ENCODE measurements at places on chromosomes 5 and 9. TPM values are rescaled to one million over a fixed set of nuclear protein-coding genes. Genes with fewer than 3 reads are reported as not detected.

GRCh38 chr5:112758676-112759075 is 21.0 kb downstream of the APC start:
- no peak for DNase-seq

DNA sequence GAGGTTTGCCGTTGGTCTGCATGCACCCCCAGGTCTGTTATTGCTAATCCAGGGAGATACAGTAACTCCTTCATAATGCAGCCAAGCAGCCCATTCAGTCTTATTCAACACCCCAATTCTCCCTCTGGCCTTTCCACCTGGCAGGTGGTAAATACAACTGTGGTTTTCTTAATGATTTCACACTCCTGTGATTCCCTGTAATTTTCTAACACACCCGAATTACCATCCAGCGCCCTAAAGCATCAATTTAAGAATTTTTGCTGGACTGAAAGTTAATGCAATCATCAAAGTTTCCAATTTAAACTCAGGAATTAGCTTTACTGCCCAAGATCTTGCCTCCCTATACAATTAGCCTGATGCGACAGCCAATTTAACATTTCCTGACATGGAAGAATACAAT is 62.5 kb downstream of the GNAQ start:
- no peak for DNase-seq

- DNase-seq: no peak
Observed at GRCh38 chr5:128053291-128053954, 30.1 kb upstream of the SLC12A2 start.

- DNase-seq: no peak
Observed at GRCh38 chr5:149702934-149703646, 27.0 kb upstream of the PPARGC1B start.

DNA sequence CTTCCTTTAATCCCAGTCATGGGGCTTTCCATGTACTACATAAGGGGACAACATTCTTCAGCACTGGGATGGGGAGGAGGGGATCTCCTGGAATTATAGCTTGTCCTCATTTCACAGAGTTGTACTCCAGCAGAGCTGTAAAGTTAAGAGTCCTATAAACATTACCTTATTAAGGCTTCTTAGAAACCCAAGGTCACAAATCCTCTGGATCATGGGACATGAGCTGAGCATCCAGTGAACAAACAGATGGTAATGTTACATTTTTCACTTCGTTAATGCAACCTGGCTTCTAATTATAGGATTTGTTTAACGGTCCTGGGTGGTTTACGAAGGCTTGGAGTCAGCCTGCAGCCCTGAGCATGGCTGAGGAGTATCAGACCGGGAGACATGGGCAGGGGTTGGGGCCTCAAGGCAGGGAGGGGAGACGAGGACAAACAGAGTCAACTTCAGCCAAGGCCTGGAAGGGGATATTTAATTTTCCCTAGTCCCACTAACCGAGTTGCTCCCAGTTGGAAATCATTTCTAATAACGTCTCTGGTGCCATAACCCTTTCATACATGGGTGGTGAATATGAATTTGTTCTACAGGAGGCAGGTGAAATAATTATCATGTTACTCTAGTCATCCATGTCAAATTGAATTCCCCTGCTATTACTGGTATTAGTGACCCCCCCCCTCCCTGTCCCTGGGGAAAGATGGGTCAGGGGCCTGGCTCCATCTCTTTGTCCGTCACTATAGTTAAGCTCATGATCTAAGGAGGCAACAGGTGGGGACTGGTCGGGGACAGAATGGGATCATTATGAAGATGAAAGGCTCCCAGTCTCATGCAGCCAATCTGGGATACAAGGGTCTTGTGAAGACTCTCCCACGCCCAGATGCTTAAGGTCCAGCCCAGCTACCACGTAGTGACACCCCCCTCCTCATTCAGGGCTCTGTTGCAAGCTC is 10.7 kb upstream of the IL17B start:
- no peak for DNase-seq

DNA sequence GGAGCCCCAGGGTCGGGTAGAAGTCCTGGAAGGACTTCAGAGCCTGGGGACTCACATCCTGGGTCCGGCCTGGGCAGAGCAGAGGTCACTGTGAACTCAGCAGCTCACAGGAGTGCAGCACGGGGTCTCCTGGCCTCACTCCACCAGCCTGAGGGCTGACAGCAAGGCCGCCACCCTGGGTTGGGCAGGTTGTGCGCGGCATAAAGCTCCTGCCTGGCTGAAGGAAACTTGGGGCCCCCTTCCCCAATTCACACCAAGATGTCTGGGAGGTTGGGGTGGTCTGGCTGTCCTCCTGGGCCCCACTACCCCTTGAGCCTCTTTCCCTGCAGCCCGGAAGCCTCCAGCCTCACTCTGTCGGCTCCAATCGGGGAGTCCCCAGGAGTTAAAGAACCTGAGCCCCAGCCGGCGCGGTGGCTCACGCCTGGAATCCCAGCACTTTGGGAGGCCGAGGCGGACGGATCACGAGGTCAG is 2.1 kb downstream of the LCN15 start:
- DNase-seq: no peak

Gene APBA1
- 0.47 TPM for polyA plus RNA-seq

- no peak for DNase-seq
Observed at GRCh38 chr5:28164568-28164967, 1126.2 kb upstream of the CDH9 start.

GRCh38 chr5:180380856-180381255 is 27.7 kb upstream of the GFPT2 start:
- peak; percentile 45 for DNase-seq

DNA sequence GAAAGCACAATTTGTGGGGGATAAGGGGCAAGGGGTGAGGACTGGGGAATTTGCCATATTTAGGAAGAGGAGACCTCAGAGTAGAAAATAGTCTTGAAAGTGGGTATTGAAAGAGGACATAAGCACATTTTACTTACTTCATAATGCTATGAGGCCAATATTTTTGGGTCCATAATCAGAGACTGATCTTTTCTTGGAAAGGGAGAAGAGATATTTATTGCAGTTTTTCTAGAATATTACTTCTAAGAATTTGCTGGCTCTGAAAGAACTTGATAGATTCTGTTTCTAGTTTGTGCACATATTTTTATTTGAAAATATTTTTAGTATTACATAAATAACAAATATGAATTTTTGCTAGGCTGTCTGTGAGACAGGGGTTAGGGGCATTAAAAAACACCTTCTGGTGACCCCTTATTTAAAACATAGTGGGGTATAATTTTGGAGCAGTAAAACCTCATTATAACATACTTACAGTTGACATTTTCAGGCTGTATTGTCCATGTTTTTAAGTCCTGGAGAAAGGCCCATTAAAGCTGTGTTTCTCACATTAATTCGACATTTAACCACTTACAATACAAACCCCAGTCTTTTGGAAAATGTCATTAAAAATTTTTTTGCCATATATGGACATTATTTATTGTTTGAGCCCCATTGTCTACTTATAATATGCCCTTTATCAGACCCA is 118.9 kb upstream of the NFIB start:
- no peak for DNase-seq

Gene THG1L
- 3.8 TPM for polyA plus RNA-seq

GRCh38 chr5:88688156-88688983 is 194.6 kb downstream of the MEF2C start:
- no peak for DNase-seq

DNA sequence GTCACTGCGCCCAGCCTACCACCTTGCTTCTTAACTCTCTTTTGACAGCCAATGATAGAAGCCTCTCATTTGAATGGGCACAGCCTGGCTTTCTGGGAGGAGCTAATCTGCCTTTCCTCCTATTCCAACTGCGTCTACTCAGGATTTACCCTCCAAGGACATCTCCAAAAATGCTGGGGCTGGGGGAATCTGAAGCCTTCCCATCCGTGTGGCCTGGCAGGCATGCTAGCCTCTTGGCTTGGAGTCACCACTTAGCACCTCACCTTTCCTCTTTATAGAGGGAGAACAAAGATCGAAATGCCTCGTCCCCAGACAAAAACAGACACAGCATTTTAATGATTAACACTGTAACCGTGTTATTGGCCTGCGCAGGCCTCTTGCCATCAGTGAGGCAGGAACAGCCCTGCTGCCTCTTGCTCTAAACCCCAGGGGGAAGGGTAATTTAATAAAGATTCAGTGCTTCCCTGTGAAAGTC is 108.2 kb upstream of the KLF4 start:
- no peak for DNase-seq

Gene PCDHA11
- polyA plus RNA-seq: 0.01 TPM

DNA sequence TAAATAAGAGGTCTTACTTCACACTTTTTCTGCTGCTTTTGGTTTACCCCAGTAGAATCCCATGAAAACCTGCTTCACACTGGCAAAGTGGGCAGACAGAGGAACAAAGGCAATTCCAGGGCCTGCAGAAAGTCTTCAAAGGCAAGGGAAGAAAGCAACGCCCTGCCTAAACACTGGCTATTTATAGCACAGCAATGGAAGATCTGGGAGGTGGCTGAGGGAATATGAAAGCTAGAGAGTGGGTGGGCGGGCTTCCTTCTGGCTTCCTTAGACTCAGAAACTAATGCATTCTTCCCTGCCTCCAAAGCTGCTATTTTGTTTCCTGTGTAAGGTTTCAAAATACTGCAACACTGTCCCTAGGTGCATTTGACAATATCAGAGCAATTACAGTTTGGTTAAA is 46.8 kb downstream of the ELAVL2 start:
- no peak for DNase-seq

DNA sequence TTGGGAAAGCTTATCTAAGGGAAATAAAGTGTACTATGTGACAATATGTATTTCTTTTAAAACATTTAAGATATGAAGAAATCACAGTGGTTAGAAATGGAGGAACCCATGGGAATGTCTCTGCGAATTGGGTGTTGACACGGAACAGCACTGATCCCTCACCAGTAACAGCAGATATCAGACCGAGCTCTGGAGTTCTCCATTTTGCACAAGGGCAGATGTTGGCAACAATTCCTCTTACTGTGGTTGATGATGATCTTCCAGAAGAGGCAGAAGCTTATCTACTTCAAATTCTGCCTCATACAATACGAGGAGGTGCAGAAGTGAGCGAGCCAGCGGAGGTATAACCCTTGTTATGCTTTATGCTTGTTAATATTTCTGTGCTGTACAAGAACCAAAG is 69.9 kb downstream of the ADGRV1 start:
- no peak for DNase-seq

DNA sequence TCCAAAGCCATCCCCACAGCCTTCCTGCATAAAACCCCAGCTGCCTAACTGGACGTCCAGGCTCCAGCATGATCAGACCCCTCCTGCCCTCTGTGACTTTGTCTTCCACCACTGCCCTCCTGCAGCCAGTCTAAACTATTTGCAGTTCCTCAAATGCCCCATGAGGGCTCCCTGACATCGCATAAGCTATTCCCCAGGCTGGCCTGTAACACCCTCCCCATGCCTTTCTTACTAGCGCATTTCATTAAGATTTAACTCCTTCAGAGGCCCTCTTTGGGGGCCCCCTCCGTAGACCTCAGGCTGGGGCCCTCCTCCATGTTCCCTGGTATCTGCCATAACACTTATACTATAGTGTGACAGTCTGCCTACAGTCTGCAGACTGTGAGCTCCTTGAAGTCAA is 15.5 kb upstream of the SMIM23 start:
- no peak for DNase-seq

GRCh38 chr9:7570107-7570720 is 229.4 kb downstream of the DMAC1 start:
- DNase-seq: peak; percentile 10

DNA sequence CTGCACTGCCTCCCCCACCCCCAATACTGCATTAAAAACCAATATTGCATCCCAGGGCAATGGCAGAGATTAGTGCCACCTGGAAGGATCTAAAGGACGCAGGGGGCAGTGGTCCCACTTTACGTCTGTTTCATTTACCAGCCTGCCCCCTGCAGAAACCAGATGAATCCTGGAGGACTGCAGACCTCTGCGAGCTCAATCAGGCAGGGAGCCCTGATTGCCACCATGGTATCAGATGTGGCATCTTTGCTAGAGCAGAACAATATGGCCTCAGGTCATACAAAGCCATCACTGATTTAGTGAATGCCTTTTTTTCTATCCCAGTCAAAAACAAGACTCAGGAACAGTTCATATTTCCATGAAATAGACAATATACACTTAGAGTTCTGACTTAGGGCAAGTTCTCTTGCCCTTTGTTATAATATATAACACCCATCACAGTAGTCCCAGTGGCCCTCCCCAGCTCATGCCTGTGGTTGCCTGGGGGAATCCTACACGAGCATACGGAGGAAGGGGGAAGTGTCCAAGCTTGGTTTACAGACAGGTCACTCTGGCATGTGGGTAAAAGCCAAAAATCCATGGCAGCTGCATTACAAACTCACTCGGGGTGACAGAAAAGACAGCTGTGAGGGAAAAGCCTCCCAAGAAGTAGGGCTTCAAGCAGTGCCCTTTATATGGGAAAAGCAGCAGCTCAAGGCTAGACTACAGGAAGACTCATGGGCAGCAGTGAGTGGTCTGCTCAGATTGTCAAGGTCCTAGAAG is 85.1 kb downstream of the MED27 start:
- no peak for DNase-seq

- DNase-seq: no peak
Observed at GRCh38 chr9:4550777-4551484, 60.7 kb downstream of the SLC1A1 start.

DNA sequence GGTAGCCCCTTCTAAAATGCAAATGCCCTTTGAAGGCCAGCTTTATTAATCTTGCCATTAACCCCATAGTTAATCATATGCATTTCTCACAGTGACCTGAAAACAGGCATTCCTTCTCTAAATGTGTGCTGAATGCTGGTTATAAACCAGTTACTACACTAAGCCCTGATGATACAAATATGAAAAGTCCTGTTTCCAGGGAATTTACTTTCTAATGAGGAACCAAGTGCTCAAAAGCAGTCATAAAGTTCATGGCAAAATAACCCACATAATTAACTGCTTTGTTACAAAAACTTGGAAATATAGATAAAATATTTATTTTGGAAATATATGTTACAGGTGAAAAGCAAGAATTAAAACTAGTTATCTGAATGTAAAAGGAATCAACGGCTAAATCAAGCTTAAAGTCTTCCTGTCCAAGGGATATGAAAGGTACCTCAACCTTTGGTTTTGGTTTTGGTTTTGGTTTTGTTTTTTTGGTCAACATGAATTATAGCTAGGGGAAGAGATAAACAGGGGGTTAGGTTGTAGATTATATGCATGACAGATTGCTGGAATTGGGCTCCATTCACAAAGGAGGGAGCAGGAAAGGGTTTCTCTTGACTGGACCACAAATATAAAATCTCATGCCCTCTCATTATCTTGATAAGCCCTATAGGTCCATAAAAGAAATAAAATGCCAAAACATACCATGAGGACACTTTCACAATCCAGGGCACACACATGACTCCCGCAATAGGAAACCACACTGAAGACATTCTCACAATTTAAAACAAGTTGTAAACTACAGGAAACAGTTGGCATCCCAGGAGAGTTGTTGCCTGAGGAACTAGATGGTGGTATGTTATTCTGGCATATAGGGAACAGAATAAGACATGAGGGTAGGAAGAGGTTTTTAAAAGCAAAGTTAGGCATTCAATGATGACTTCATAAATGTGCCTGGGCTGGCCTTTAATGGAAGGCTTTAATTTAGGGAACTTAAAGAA is 46.7 kb upstream of the MACIR start:
- DNase-seq: no peak

- DNase-seq: no peak
Observed at GRCh38 chr5:15515229-15515628, 15.2 kb downstream of the FBXL7 start.

Gene LCN15
- polyA plus RNA-seq: 0.14 TPM

Gene SH3PXD2B
- polyA plus RNA-seq: 2.5 TPM

- no peak for DNase-seq
Observed at GRCh38 chr9:131803758-131804411, 64.0 kb upstream of the RAPGEF1 start.

GRCh38 chr9:26723486-26723885 is 169.1 kb downstream of the CAAP1 start:
- peak; percentile 51 for DNase-seq

Gene RETREG1
- 191 TPM for polyA plus RNA-seq

All from psoas muscle (tissue), 8 donors.